H1 (cell line): ENCODE measurements at places on chromosomes 6 and 20.

DNA sequence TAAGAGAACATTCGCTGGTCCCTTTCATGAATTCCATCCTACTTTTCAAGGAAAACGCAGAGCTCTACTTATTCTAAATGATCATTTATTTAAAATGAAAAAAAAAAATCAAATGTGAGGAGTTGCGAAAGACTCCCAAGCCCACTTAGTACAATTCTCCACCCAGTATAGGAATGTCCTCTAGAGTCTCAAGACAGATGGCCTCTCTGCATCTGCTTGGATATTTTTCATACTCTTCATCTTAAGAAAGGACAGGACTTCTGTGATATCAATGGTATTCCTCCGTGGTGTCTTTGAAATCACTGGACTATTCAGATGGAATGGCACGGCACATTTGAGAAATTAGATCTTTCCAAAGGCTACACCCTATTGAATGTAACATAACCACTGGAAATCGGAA, 107.1 kb downstream of the PTPRK start:
- no peak for DNase-seq
- no peaks in the 10 kb centered on the region for H3K36me3 ChIP-seq
- H3K4me1 ChIP-seq, result no peaks in the 10 kb centered on the region
- no peaks in the 10 kb centered on the region for H3K27me3 ChIP-seq

DNA sequence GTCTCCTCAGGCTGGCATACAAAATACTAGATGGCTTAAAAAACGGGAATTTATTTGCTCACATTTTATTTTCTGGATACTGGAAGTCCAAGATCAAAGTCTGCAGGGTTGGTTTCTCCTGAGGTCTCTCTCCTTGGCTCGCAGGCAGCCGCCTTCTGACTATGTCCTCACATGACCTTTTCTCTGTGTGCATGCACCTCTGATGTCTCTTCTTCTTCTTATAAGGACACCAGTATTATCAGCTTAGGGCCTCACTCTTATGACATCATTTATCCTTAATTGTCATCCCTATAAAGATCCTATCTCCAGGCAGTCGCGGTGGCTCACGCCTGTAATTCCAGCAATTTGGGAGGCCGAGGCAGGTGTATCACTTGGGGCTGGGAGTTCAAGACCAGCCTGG, 9.3 kb upstream of the TRIM27 start:
- DNase-seq, result no peak
- H3K36me3 ChIP-seq, result no peaks in the 10 kb centered on the region
- H3K27me3 ChIP-seq, result no peaks in the 10 kb centered on the region
- no peak overlapping the region for H3K4me3 ChIP-seq
- no peak overlapping the region for H3K27ac ChIP-seq

DNA sequence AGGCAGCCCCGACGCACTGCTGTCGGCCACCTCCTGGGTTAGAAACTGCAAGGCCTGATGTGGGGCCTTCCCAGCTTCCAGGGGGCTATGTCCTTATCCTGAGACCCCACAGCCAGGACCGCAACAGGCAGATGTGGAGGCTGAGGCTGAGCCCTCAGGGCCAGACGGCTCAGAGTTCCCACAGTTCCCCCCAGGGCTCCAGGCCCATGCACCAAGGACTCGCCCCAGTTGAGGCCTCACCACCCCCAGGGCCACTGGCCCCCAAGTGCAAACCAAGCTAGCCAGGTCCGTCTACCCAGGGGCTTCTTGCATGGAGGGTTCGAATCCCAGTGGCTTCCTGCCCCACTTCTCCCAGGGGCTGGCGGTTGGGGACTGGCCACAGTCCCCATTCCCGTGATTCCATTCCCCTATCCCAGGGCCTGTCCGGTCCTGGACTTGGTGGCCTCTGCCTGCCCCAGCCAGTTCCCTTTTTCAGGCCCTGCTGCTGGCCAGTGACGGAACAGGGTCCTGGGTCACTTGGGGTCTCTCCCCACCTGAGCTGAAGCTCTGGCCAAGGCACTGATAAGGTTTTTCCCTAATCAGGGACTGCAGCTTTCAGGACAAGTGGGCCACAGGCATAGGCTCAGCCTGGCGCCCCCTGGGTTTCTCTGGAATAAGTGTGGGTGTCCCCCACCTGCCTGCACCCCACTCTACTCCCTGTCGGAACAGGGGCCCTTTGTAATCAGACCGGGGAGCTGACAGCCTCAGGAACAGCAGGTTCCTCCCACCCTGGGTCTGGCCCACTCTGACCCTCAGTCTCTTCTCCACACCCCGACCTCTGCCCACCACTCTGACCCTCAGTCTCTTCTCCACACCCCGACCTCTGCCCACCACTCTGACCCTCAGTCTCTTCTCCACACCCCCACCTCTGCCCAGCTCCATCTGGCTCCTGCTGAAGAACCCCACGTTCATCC, 22.0 kb downstream of the SLCO4A1 start:
- H3K27ac ChIP-seq, result no peak overlapping the region
- no peak overlapping the region for H3K4me3 ChIP-seq

GRCh38 chr6:9634776-9635175, 780.1 kb downstream of the TFAP2A start:
- DNase-seq, result no peak
- no peak overlapping the region for H3K4me3 ChIP-seq
- no peaks in the 10 kb centered on the region for H3K36me3 ChIP-seq
- no peak overlapping the region for H3K27ac ChIP-seq

GRCh38 chr6:158771399-158772152, 47.6 kb downstream of the EZR start:
- H3K27ac ChIP-seq, result peak overlapping the region; percentile 21; the same call in 1 of the 2 replicates
- no peak overlapping the region for H3K4me3 ChIP-seq
- no peaks in the 10 kb centered on the region for H3K27me3 ChIP-seq
- peaks cover 97% of the 10 kb centered on the region for H3K36me3 ChIP-seq

DNA sequence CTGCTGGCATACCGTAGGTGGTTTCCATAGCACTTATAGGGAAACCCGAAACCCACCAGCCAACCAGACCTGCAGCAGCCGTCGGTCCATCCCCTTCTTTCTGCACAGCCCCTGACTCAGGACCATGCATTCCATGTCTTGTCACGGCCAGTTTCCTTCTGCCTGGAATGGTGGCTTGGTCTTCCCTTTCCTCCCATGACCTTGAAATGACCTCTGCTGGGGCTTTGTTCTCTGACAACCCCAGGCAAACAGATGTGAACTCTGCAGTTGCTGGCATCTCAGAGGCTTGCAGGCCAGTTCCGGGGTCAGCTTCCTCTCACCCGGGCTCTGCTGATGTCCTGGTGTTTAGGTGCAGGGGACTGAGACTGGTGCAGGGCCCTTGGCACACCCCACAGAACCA, 250.8 kb downstream of the SMOC2 start:
- H3K36me3 ChIP-seq, result no peaks in the 10 kb centered on the region
- peaks cover 8% of the 10 kb centered on the region; the same call in 1 of the 2 replicates for H3K4me1 ChIP-seq
- H3K4me3 ChIP-seq, result no peak overlapping the region
- H3K27me3 ChIP-seq, result no peaks in the 10 kb centered on the region

DNA sequence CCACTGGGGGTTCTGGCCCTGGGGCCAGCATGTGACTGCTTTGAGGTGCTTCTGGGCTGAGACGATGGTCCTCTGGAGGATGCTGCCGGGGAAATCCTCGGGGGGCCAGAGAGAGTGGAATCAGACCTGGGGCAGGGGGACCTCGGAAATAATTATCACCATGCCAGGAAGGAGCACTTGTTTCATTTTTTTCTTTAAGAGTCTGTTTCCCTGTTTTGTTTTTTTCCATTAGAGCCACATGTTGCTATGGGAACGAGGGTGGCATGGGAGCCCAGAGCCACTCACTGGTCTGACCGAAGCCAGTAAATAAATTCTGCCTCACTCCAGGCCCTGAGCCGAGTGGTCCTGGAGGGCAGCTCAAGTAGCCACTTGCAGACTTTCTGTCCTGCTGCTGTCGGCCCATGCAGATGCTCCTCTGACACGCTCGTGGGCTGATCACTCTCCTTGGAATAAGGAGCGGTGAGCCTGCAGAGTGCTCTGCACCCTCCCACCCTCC, 365.1 kb downstream of the ZFAND3 start:
- H3K27ac ChIP-seq, result no peak overlapping the region
- H3K36me3 ChIP-seq, result no peaks in the 10 kb centered on the region
- peaks cover 1% of the 10 kb centered on the region; the same call in 1 of the 2 replicates for H3K4me1 ChIP-seq
- H3K4me3 ChIP-seq, result no peak overlapping the region
- no peaks in the 10 kb centered on the region for H3K27me3 ChIP-seq

GRCh38 chr20:48294196-48294595, 508.9 kb upstream of the SULF2 start:
- no peaks in the 10 kb centered on the region for H3K36me3 ChIP-seq
- peaks cover 8% of the 10 kb centered on the region for H3K4me1 ChIP-seq
- no peaks in the 10 kb centered on the region for H3K27me3 ChIP-seq
- no peak overlapping the region for H3K27ac ChIP-seq

DNA sequence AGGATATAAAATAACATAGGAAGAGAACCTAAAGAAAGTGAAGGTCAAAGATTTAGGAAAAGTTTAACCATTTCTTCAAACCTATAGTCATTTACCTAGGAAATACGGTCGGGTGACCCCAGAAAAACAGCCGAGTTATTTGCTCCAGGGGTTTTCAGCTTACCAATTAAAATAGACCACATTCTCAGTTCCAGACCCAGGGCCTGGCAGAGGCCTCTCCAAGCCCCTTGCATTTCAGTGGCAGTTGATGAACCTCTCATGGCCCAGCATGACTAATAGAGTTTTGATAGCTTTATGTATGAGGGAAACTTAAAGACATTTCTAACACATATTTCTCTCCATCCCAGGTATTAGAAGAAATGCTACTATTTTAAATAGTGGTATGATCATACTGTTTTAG, 113.5 kb downstream of the OGFRL1 start:
- H3K27ac ChIP-seq, result no peak overlapping the region
- no peak overlapping the region for H3K4me3 ChIP-seq
- no peak for DNase-seq
- H3K27me3 ChIP-seq, result no peaks in the 10 kb centered on the region
- no peaks in the 10 kb centered on the region; the same call in 1 of the 2 replicates for H3K4me1 ChIP-seq

DNA sequence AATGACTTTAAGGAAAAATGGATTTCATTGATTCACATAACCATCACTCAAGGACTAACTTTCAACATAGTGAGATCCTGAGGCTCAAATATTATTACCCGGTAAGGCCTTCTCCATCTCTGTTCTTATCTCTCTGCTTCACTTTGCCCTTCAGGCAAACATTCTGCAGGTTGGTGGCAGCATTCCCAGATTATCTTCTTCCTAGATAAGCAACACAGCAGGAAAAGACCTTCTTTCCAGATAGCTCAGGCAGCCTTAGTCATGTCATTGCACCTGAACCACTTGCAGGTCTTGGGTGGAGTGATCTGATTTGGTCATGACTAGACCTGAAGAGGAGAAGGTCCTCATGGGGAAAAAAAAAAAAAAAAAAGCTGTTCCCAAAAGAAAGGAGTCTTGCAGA, 5.3 kb upstream of the HIVEP2 start:
- no peaks in the 10 kb centered on the region for H3K4me1 ChIP-seq
- H3K27ac ChIP-seq, result no peak overlapping the region
- no peaks in the 10 kb centered on the region for H3K36me3 ChIP-seq
- DNase-seq, result no peak

GRCh38 chr20:14712302-14712739, 374.9 kb upstream of the FLRT3 start:
- H3K4me3 ChIP-seq, result no peak overlapping the region
- no peak for DNase-seq
- no peaks in the 10 kb centered on the region for H3K27me3 ChIP-seq
- no peak overlapping the region for H3K27ac ChIP-seq
- H3K36me3 ChIP-seq, result no peaks in the 10 kb centered on the region

GRCh38 chr6:48429021-48429420, 318.0 kb upstream of the PTCHD4 start:
- H3K27me3 ChIP-seq, result no peaks in the 10 kb centered on the region
- H3K36me3 ChIP-seq, result no peaks in the 10 kb centered on the region
- no peak overlapping the region for H3K4me3 ChIP-seq
- H3K27ac ChIP-seq, result no peak overlapping the region
- H3K4me1 ChIP-seq, result no peaks in the 10 kb centered on the region

GRCh38 chr6:38498085-38498484, 141.6 kb downstream of the BTBD9 start:
- H3K27ac ChIP-seq, result no peak overlapping the region
- no peak for DNase-seq
- no peaks in the 10 kb centered on the region for H3K36me3 ChIP-seq
- no peak overlapping the region for H3K4me3 ChIP-seq
- H3K27me3 ChIP-seq, result no peaks in the 10 kb centered on the region

GRCh38 chr6:26570027-26570809, 26.5 kb upstream of the ABT1 start:
- H3K4me1 ChIP-seq, result no peaks in the 10 kb centered on the region
- peak; percentile 45 for DNase-seq
- no peaks in the 10 kb centered on the region for H3K27me3 ChIP-seq
- H3K27ac ChIP-seq, result no peak overlapping the region
